ENCODE measurements at places on chromosomes 7 and 10.

GRCh38 chr10:7473474-7473873 lies 62.6 kb upstream of the SFMBT2 start:
- no peak for DNase-seq

DNA sequence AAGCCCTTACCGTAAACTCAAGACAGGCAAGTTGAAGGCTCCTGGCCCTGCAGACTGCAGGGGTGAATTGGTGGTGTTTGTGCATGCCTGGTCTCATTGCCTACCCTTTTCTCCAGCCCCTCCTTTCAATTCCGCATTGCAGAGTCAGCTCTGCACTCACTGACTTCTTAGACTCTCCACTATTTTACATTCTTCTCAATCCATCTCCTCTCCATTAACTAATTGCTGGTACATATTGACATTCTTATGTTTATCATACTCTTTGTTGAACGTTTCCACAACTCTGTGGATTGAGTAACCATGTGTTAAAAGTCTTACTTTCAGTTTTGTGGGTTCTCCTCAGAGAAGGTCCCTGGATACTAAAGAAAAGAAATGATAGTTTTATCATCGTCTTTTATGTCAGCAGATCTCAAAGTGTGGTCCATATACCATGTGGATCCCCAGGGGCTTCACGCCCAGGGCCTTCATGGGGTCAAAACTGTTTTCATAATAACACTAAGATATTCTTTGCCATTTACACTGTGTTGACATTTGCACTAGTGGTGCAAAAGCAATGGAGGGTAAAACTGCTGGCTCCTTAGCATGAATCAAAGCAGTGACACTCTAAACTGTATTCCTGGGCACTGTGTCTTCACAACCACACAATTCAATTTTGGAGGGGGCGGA lies 135.4 kb upstream of the FZD1 start:
- no peak for DNase-seq

GRCh38 chr7:107158028-107158427 lies 10.8 kb upstream of the HBP1 start:
- no peak for DNase-seq

- DNase-seq = no peak
Observed at GRCh38 chr7:78862411-78862900, 591.0 kb downstream of the MAGI2 start.

DNA sequence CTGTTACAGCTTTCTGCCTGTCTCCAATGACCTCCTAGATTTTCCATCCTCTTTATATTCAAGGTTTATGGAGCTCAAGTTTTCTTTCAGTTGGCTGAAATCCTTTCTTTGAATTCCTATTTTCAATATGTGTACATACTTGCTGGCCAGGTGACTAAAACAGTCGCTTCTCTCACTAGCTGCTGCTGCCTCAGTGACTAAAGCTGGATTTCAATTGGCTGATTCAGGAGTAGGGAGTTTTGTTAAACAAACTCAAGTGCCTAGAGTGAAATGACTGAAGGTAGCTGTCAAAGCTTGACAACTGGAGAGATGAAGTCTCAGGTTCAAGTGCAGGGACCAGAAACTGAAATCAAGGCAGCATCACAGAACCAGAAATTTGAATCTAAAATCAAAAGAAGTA lies 6.7 kb upstream of the POLR1F start:
- no peak for DNase-seq
